ENCODE measurements at places on chromosomes 3 and 15. TPM values are rescaled to one million over a fixed set of nuclear protein-coding genes. Genes with fewer than 3 reads are reported as not detected.
A peak's percentile ranks its signal among the peaks of the same experiment; 100 is the strongest.

- DNase-seq = no peak
Observed at GRCh38 chr3:40310705-40311104, 1.2 kb downstream of the EIF1B start.

ABHD17C gene
- polyA plus RNA-seq = 26.8 TPM

HACD2 gene
- 40.4 TPM for polyA plus RNA-seq

DNA sequence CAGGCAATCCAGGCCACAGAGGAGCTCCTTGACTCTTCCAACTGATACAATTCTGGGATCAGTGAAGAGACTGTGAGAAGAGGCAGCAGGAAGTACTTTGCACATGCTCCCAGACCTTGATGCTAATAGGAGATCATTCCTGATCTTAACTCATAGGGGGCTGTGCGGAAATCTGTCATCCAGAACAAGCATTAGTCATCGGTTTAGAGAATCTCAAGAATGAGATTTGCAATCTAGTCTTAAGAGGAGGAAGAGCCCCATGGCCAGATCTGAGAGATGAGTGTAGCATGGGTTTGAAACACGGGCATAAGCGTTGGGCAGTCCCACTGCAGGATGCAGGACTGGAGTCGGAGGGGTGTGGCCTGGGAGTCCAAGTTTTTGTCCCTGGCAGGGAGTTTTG lies 1081.1 kb downstream of the NAALADL2 start:
- DNase-seq = no peak

DNA sequence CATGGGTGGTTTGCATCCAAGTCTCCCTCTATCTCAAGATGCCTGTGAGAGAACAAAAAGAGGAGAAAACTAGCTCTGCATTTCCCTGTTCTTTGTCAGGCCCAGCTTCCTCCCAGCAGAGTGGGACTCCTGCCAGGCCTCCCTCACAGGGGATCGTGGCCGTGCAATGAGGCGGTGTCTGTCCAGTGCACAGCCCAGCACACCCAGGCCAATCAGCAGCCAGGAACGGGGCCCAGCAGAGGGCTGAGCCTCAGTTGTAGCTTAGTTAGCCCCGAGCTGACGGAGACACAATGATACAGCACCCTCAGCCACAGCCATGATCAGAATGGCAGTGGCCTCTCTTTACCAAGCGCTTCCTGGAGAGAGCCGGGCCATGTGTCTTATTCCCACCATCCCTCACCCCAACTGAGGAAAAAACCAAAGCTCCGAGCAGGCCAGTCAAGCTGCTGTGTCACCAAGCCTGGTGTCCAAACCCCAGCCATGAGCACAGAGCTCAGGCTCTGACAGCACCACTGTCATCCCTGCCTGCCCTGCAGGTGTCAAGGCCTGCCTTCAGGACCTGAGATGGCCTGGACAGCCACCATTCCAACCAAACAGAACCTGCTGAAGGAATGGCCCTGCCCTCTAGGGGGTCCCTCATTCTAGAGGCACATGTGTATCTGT lies 71.1 kb downstream of the DNAJB8 start:
- DNase-seq = peak; percentile 51

- DNase-seq = no peak
Observed at GRCh38 chr3:50570508-50571279, 1.4 kb downstream of the HEMK1 start.
